WERI-Rb-1 (cell line): ENCODE measurements at places on chromosomes 6 and 20.

GRCh38 chr20:8330785-8331695 is 199.0 kb downstream of the PLCB1 start:
- no peak for DNase-seq

DNA sequence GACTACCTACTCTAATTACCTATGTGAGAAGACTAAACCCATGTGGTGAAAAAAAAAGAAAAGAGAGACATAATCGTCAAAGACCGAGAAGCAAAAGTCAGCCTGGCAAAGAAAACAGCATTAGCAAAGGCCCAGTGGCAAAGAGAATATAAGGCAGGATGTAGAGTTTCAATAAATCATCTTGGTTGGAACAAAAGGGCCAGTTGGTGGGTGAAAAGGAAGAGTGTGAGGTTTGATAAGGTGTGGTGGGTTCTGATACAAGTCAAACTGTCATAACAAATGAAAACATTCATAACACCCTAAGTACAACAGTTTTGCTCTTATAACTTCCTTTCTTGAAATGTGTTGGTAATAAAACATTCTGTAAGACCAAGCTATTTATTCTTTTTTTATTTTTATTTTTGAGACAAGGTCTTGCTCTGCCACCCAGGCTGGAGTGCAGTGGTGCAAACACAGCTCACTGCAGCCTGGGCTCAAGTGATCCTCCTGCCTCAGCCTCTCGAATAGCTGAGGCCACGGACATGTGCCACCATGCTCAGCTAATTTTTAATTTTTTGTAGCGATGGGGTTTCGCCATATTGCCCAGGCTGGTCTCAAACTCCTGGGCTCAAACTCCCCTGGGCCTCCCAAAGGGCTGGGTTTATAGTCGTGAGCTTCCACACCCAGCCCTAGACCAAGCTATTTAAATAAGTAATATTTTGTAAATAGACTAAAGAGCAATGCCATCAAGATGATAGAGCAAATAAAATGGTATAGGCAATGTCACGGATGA is 18.9 kb upstream of the GTF3C6 start:
- DNase-seq: no peak

- DNase-seq: no peak
Measured at GRCh38 chr6:21107796-21108195, 485.8 kb upstream of the SOX4 start.

DNA sequence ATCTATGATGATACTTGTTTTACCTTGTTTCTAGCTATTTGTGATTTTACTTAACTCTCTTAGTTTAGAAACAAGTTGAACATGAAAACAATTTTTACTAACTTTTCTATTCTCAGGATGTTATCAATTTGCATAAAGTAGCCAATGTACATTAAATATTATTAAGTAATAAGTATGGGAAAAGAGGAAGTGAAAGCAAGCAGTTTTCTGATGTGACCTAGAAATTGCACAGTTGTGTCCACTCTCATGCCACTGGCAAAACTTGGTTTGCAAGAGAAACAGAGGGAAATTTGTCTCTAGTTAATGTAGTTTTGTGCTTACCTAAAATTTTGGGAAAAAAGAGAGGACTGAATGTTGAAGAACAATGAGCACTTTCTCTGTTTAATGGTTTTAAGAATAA is 19.2 kb upstream of the TSPYL1 start:
- no peak for DNase-seq

GRCh38 chr20:8640461-8640860 is 428.4 kb upstream of the PLCB4 start:
- DNase-seq: no peak

DNA sequence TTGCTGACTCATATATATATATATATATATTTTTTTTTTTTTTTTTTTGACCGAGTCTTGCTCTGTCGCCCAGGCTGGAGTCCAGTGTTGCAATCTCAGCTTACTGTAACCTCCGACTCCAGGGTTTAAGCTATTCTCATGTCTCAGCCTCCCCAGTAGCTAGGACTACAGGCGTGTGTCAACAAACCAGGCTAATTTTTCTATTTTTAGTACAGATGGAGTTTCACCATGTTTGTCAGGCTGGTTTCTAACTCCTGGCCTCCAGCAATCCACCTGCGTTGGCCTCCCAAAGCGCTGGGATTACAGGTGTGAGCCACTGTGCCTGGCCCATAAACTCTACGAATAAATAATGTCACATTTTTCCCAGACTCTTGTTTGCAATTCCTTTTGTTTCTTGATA is 4.8 kb downstream of the LRP11 start:
- no peak for DNase-seq

- DNase-seq: no peak
Measured at GRCh38 chr6:1817033-1817761, 207.5 kb downstream of the FOXC1 start.

GRCh38 chr20:24663496-24663895 is 194.1 kb downstream of the SYNDIG1 start:
- DNase-seq: no peak

GRCh38 chr6:14386668-14387067 is 269.1 kb downstream of the CD83 start:
- DNase-seq: no peak

GRCh38 chr6:150491811-150492172 is 107.9 kb upstream of the PLEKHG1 start:
- DNase-seq: no peak

DNA sequence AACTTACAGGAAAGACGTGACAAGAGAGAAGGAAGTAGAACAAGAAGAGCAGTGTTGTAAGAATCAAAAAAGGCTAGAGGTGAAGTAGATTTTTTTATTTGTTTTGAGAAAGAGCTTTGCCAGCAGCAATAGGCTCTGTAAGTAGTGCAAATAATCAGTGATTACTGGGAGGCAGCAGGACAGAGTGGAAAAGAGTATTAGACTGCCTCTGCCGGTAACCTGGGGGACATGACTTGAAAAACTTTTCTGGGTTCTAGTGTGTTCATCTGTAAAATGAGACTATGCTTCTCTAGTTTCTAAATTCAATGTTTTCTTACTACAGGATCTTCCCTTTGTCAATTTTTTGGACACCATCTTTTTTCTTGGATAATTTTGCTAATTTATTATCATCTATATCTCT is 5.8 kb upstream of the IRAK1BP1 start:
- DNase-seq: no peak

- no peak for DNase-seq
Measured at GRCh38 chr6:167475947-167476346, 151.1 kb downstream of the TTLL2 start.

DNA sequence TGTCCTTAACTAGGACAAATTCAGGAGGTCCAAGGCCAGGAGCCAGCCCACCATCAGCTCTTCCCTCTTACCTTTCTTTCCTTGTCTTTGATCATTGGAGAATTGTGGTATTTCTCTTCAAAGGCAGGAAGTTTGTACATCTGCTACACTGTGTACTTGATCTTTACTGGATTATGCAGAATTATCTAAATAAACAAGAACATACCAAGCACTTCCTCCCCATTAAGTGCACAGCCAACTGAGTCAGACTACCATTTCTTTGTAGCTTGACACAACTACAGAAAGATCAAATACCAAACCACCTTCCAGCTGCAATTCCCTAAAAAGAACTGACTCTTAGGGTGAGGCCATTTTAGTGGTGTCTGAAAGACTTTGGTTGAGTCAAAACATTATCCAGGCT is 195.1 kb downstream of the HDGFL1 start:
- DNase-seq: no peak

DNA sequence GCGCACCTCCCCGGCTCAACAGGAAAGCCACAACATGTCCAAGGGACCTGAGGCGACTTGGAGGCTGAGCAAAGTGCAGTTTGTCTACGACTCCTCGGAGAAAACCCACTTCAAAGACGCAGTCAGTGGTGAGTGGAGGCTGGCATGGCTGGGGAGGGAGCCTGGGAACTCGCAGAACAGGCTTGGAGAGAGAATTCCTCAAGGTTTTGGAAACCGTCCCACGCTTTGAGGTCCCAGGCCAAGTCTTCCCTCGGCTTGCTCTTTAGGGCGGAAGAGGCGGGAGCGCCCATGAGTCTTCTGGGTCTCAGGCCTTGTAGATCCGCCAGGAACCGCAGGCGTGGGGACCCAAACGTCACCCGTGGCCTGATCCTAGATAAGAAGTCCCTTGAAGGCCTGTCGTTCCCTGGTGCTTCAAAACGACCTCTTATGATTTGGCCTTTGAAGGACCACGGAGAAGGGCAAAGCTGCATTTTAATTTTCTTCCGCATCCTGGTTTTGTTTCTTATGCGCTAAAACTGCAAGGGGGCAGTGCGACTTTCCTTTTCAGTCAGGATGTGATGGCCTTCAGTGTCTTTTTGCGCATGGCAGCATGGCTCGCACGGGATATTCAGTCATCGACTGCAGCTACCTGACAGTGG is 2.0 kb downstream of the LAMP5 start:
- DNase-seq: no peak

DNA sequence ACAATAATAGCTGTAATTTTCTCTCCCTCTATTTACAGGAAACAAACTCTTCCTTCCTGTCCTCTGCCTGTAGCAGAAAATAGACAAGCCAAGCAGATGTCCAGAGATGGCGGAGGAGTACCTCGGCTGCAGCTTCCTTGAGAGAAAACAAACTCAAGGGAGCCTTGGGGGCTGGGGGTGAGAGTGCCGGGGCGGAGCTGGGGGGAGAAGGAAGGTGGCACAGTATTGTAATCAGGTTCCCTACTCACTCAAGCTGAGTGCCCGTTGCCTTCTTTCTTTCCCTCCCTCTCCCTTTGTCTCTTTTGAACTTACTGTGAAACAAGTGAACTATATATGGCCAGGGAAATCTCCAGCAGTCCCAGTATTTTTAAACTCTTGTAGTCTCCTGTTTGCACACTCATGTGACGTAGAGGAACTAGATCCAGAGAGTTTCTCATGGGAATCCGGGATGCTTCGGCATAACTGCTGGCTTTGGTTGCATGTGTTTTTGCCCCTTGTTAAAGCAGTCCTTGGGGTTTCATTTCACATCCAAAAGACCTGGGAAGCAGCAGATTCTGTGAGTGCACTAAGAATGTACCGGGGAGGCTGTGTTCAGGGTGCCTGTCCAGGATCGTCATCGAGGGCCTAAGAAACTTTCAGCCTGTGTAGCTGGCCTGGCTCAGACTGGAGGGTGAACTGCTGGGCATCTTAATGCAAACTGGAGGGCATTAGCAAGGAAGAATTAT is 44.6 kb upstream of the HDDC2 start:
- DNase-seq: no peak

DNA sequence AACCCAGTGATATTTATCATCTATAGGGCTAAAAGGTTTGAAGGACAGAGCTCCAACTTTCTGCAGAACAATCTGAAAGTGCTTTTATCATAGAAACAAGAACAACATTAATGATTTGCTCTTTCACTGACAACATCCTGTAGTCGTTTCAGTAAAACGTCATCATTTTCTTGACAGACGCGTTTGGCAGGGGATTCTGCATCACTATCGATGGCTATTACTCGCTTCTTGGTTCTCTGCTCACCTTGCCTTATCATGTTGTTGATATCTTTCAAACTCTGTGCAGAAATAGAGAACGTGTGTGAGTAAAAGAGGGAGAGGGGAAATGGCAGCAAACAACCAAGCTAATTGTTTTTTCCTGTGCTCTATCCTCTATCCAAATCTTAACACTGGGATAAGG is 47.1 kb upstream of the SAMHD1 start:
- no peak for DNase-seq

GRCh38 chr20:41599699-41600104 is 18.5 kb downstream of the CHD6 start:
- no peak for DNase-seq

DNA sequence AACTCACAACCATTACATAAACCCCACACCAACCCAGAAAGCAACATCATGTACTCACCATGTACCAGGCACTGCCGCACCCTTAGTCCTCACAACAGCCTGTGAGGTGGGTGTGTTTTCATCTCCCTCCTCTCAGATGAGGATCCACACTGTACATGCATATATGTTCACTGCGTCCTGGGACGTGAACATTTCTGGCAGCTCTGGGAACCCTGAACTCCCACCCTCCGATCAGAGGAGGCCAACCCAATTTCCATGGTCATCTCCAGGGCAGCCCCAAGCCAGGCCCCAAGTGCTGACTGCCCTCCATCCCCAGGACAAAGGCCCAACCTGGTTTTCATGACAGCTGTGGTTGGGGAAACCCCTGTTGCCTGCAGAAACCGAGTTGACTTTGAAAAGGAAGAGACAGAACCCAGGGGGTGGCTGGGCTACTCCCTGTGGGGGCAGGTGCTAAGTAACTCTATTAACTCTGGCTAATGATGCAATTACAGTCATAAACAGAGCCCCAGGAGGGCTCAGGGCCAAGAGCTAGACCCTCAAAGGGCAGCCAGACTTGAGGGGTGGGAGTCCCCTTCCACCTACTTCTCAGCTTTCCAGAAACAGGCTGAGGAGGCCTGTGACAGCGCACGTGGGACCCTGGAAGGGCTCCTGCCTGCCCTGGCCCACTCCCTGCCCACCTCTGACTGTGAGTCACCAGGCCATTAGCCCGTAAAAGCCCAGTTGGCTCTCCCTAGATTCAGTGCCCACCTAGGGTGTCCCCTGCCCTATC is 2.6 kb downstream of the TFEB start:
- no peak for DNase-seq

DNA sequence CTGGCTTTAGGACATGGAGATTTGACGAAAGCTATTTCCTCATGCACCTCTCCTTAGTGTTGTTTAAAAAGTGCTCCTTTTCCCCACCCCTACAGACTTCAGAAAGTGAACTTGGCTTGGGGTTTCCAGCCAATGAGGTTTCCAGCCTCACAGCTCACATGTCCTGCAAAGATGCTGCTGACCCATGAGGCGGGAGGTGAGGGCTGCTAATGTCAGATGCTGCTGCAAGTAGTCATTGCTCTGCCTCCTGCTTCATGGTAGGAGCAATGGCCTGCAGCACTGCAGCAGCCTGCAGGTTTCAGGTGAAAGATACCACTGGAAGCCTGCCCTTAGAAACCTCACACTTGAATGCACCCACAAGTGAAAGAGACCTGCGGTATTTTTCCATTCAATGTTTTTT is 112.8 kb downstream of the LAMP5 start:
- no peak for DNase-seq

DNA sequence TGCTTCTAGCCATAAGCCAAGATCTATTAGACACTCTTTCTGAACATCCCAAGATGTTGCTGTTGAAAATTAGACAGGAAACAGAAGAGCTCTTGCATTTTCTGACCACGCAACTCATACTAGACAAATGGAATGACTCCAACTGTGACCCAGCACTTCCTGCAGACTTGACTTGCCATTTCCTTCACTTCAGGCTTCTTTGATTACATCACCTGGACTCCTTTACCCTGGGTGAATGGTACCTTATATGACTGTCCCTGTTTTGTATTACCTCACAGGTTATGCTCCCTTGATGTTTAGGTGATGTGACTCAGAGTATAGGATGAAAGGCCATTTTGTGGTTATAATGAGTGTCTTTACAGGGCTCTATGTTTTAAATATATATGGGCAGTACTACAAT is 236.1 kb downstream of the BMP2 start:
- no peak for DNase-seq
